ENCODE measurements at places on chromosomes 16 and 17. TPM values are rescaled to one million over a fixed set of nuclear protein-coding genes. Genes with fewer than 3 reads are reported as not detected.

Gene SPATA2L
- total RNA-seq = 8.6 TPM

Gene GDE1
- total RNA-seq = 79.3 TPM

GRCh38 chr17:49226771-49227435, 3.7 kb downstream of the PHOSPHO1 start:
- no peak for DNase-seq

- peak; percentile 37 for DNase-seq
These were observed 252.3 kb downstream of the SNX29 start for GRCh38 chr16:12228602-12229499.

DNA sequence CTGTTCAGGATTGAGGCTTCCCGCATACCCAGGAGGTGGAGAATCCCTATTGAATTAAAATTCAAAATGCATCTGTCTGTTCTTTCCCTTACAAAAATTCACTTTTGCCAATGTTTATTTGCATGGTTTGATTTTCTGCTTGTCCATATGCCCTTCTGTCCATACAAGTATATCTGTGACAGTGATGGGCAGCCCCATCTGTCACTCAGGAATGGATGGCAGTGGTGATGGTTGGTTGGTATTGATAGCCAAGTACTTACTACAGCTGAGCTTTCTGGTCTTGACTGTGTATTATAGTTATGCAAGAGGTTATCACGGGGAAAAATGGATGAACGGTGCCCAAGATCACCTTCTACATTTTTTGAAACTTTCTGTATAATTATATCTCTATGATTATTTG, 171.0 kb downstream of the RBFOX1 start:
- DNase-seq = no peak

GRCh38 chr17:1180958-1181752, 1.4 kb upstream of the ABR start:
- DNase-seq = no peak

Measured in Daoy (cell line).